ENCODE measurements at places on chromosomes 16 and 17.

GRCh38 chr17:72529386-72529785, 408.6 kb downstream of the SOX9 start:
- DNase-seq = peak; percentile 80

- DNase-seq = no peak
These were observed 6.5 kb downstream of the SETD1A start for GRCh38 chr16:30963925-30964511.

DNA sequence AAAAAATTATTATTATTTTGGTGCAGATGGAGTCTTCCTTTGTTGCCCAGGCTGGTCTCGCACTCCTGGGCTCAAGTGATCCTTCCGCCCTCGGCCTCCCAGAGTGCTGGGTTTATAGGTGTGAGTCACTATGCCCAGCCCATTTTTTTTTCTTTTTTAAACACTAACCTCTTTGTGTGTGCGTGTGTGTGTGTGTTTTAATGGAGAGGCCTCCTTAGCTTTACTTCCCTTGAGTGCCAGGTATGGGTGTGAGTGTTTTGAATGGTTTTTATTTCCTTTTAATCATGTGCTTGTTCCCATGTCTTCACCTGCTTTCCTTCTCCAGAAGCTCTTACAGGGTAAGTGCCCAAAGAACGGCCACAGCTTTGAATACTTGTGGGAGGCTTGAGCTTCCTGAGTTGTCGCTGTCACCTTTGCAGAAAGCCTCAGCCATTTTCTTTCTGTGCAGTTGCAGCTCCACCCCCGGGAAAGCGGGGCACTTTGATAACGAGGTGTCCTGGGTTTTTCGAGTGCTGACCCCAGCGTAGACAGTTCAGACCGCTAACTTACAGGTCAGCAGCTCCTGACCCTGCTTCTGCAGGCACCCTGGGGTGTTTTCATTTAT, 22.6 kb downstream of the AKAP1 start:
- no peak for DNase-seq

- no peak for DNase-seq
These were observed 129.7 kb downstream of the KCNJ2 start for GRCh38 chr17:70298929-70299531.

- DNase-seq = no peak
These were observed 51.5 kb downstream of the NOL11 start for GRCh38 chr17:67769231-67769630.

GRCh38 chr17:73654241-73654640, 10.0 kb upstream of the SDK2 start:
- DNase-seq = no peak

- no peak for DNase-seq
These were observed 6.8 kb downstream of the CCDC102A start for GRCh38 chr16:57529391-57530103.

GRCh38 chr16:13307851-13308250, 406.5 kb downstream of the SHISA9 start:
- DNase-seq = no peak

GRCh38 chr16:84391151-84392030, 23.1 kb downstream of the ATP2C2 start:
- no peak for DNase-seq

DNA sequence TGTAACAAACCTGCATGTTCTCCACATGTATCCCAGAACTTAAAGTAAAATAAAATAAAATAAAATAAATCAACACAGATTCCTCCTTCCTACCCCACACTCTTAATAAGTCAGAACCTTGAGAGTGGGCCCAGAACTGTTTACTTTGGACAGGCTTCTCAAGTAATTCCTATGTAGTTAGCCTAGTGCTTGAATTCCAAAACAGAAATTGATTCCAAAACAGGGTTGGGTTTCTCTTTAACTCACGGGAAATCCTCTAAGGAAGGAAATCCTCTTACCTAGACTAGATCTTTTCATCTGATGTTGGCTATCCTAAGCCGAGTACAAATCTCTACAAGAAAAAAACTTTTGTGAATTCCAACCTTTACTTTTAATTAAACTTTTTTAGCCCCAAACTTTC, 324.7 kb upstream of the C16orf82 start:
- DNase-seq = no peak

DNA sequence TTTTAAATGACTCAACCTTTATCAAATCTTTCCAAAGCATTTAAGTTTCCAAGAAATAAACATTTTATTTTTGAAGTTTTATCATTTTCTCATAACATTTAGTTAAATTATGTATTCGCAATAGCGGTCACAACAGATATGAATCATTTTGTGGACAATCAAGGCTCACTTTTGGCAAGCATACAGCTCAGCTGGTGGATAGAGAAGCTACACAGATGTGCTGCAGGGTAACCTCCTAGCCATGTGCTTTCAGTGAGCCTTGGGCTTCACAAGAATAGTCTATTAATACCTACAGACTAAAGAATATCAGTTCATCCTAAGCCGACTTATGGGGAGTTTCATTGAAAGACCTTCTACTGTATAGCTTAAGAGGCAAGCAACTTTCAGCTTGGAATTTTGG, 144.8 kb downstream of the MRTFB start:
- no peak for DNase-seq

GRCh38 chr16:85148931-85149330, 36.7 kb upstream of the CIBAR2 start:
- DNase-seq = no peak

DNA sequence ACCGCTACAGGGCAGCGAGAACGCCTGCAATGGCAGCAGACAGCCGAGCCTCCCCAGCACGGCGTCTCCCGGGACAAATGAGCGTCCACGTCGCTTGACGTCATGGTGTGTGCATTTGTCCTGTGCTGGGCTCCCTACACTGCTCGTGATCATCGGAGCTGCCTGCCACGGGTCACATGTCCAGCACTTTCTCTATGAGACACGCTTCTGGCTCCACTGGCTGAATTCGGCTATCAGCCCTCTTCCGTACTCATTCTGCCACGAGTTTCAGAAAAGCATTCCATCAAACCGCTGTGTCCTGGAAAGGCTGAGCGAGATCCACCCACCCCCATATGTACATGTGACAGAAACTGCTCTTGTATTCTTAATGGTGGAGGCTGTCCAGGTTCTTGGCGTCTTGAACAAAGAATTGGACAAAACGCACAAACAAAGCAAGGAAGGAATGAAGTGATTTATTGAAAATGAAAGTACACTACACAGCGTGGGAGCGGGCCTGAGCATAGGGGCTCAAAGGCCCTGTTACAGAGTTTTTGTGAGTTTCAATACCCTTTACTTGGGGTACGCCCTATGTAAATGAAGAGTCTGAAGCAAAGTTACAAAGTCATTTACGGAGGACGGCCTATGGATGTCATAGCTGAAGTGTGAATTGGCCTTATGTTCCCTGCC, 28.5 kb upstream of the SHCBP1 start:
- DNase-seq = no peak

DNA sequence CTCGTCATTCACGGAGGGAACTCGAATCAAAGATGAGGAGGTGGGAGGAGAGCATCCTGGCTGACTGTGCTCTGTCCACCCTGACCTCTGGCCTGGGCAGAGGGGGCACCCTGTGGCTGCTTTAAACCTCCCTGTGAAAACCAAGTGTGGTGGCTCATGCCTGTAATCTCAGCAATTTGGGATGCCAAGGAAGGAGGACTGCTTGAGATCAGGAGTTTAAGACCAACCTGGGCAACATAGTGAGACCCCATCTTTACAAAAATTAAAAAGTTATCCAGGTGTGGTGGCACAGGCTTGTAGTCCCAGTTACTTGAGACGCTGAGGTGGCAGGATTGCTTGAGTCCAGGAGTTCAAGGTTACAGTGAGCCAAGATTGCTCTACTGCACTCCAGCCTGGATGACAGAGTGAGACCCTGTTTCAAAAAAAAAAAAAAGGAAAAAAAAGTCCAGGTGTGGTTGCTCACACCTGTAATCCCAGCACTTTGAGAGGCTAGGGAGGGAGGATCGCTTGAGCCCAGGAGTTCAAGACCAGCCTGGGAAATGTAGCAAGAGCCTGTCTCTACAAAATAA, 5.8 kb upstream of the CDK3 start:
- DNase-seq = no peak

GRCh38 chr17:43820759-43821158, 12.2 kb downstream of the MPP3 start:
- DNase-seq = no peak

DNA sequence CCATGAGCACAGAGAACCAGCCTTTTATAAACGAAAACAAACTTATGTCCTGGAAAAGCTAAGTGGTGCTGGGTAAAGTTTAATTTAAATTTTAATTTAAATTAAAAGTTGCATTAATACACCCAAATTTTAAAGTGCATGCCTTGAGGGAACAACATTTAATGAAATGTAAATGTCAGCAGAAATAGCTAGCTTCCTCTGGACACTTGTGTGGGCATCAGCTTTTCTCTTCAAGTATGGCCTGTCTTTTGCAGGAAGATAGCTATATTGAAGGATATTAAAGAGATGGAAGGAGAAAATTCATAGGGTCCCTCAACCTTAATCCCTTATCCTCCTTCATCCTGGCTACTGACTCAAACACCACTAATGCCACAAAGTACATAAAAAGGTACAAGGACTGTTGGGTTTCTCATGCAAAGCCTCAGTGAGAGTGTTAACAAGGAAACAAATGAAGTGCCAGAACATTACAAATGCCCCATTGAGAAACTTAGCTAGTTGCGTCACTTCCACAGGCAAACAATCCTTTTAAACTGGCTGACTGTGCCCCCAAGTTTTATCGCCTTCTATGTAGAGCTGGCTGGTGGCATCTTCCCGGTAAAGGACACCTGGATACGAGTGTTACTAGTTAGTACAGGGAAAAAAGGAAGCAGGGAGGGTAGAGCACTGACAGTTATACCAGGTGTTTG, 14.1 kb downstream of the PHF12 start:
- no peak for DNase-seq

DNA sequence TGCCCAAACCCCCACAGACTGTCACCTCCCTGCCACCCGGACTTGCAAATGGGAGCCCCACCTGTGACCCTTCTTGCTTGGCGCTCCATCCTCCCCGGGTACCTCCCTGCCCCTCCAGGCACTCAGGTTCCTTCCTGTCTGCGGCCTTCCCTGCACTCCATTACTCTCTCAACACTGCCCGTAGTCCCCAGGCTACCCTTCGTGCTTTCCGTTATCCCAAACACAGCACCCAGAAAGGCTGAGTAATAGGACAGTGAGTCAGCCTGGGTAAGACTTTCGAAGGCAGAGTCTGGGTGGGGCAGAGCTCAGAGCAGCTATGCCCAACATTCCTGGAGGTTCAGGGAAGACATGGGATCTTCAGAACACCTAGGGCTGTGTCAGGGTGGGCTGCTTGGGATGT, 16.6 kb upstream of the C16orf74 start:
- no peak for DNase-seq

GRCh38 chr17:18996458-18996857, 8.1 kb downstream of the FAM83G start:
- no peak for DNase-seq

DNA sequence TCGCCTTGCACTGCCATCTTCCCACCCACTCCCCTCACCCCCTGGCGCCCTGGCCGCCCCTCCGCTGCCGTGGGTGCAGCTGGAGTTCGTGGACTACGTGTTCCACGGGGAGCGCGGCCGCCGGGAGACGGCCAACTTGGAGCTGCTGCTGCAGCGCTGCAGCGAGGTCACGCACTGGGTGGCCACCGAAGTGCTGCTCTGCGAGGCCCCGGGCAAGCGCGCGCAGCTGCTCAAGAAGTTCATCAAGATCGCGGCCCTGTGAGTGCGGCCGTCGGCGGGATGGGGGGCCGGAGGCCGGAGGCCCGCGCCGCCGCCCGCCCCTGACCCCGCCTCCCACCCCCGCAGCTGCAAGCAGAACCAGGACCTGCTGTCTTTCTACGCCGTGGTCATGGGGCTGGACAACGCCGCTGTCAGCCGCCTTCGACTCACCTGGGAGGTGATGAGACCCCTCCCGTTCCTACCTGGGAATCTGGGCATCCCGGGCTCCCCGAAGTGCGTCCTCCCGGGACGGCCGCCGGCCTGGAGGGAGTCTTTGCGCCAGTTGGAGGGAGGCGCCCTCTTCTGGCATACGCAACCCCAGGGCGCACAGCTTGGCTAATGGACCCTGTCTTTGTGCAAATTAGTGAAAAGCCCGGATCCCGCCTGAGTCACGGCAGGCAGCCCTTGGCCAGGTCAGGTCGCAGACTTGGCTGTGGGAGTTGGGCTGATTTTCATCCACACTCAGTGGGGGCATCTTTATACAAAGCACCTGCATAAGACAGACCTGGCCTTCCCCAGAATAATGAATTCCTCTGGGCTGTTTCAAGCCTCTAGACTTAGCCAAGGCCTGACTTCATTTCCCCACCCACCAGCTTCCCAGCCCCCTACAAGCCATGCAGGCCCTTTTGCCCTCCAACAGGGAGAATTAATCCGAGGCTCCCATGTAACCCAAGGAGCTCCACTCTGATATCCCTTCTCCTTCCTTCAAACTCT, 14.3 kb downstream of the RAPGEFL1 start:
- peak; percentile 71 for DNase-seq

DNA sequence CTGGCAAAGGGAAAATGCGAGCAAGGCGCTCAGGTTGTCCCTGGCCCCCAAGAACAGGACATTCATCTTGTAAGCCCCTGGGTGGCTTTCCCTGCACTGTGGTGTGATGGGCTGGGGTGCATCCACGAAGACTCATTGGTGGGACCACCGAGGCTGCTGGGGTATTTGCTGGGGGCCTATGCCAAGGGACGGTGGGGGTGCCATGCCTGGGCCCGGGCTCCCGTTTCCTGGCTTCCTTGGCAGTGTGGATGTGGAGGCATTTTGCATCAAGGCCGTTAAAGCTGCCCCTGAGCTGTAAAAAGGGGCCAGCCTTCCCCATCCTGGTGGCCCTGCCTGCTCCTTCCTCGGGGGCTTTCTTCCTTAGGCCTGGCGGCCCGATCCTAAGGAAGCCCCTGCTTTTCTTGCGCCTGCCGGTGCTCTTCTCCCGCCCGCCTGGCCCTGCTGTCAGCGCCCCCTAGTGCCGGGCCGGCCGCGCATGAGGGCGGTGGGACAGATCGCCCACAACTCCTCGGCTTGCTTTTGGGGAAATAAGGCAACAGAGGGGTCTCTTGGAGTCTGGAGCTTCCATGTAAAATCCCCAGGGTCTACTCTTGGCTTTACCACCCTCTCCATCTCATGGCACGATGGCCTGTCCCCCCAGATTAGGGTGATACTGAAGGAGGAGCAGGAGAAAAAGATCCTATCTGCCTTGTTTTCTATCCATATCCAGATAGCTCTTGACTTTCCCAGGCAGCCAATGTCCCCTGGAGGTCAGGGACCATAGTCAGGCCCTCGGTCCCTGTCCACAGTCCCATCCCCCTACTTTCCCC, 9.8 kb upstream of the TBX2 start:
- DNase-seq = no peak

All from NCI-H526 treated with DMSO at 0.1 percent for 48 hours (cell line).